ENCODE measurements at places on chromosomes 11 and 22.

GRCh38 chr22:30908051-30908461 is 60.5 kb downstream of the MORC2 start:
- DNase-seq: no peak

- DNase-seq: no peak
These were observed 59.7 kb upstream of the BARX2 start for GRCh38 chr11:129315781-129316579.

GRCh38 chr11:64786308-64786707 is 8.0 kb upstream of the SF1 start:
- DNase-seq: no peak

DNA sequence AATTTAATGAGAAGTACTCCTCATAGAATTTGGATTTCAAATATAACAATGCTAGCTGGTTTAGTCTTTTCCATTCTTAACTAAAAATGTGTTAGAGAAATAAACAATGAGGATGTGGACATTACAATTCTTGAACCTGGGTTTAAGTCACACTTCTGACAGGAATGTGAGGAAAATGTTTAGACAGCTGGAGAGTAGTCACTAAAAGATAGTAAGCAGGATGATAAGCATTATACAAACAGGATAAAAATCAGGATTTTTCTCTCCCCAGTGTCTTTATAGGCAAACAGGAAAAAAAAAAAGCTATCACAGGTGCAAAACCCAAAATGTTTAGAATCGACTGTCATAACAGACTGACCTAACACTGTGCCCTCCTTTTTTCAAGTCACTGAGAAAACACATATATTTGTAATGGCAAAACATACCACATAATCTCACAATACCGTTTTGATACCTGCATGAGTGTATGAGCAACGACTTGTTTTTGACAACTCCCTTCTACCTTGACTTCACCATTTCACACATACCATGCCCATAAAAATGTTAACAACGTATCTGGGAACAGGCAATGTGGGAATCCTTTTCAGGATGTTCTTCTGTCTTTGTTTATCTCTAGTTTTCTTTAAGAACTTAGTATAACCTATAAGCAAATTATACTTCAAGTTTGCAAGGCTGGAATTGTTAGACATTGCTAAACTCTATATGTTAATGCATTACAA is 242.0 kb downstream of the SBF2 start:
- DNase-seq: no peak

DNA sequence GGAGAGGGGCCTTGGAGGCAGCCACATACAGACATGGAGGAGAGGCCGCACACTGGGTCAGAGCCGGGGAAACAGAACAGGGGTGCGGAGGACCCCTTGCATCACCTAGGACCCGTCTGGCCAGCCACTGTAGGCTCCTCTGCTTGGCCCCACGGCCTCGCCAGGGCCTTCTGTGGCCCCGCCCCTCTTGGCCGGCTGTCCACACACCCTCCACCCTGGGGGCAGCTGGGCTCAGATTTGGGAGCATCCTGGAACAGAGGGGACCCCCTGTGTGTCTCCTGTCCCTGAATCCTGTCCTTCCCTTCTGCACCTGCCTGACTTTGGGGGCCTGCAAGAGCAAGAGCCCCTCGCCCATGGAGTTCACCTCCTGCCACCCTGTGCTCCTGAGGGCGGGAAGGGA is 7.9 kb upstream of the TH start:
- DNase-seq: no peak

GRCh38 chr22:42198226-42198625 is 67.6 kb upstream of the CYP2D6 start:
- no peak for DNase-seq

GRCh38 chr11:19712281-19713195 is at the start of gene NAV2:
TSS of gene NAV2 (plus strand) at chr11:19712837. CDS start at chr11:19713696, 859 bp downstream.
- DNase-seq: peak; percentile 90

DNA sequence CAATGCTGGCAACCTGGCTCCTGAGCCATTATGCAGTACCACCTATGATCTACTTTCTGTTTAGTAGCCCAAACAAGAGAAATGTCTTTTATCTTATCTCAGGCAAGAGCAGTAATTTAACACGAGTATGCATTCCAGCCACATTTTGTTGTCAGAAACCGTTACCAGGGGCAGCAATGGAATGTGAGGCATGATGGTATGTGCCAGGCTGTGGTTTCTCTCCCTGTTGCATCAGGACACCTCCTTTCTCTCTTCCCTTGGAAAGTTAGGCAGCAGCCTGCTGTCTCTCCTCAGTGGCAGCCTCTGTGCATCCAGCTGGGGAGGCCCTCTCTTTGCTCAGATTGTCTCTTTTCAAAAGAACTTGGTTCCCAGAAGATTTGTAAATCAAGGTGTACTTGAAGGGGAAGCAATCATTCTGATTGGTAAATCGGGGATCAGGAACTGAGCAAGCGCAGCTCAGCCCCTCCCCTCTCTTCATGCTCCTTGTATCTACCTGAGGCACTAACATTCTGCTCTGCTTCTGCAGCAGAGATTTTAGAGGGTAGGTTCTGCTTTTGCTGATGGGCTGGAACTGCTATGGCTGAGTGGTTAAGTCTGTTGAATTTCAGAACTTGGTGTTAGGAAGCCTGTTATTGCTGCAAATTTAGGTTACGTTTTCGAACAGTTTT is 229.2 kb downstream of the ADAMTS15 start:
- DNase-seq: no peak

- DNase-seq: no peak
These were observed 63.6 kb downstream of the PAK1 start for GRCh38 chr11:77410076-77410827.
